ENCODE measurements at places on chromosomes 16 and 17.
A peak's percentile ranks its signal among the peaks of the same experiment; 100 is the strongest.

DNA sequence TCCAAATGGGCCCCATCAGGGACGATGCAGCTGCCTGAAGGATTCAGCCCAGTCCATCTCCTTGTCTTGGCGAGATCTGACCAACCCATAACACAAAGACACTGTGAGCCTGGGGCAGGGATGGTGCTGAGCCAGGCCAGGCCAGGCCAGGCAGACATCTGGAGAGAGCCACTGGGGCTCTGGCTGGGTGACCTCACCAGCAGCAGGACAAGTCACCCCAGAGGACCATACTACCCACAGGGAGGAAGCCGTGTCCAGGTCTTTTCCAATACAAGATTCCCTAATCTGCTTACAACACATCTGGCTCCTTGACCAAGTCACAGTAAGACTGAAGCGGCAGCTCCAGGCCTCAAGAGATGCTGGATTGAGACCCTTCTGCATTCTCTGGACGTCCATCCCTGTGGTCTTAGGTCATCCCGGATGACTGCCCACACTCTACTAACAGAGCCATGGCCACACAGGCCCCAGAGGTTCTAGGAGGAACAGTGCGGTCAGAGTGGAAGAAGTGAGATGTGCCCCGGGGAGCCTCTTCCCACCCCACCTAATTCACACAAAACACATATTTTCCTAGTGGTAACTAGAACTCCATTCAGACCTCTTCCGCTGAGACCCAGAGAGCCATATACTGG is 81.8 kb upstream of the RCVRN start:
- DNase-seq, result no peak

DNA sequence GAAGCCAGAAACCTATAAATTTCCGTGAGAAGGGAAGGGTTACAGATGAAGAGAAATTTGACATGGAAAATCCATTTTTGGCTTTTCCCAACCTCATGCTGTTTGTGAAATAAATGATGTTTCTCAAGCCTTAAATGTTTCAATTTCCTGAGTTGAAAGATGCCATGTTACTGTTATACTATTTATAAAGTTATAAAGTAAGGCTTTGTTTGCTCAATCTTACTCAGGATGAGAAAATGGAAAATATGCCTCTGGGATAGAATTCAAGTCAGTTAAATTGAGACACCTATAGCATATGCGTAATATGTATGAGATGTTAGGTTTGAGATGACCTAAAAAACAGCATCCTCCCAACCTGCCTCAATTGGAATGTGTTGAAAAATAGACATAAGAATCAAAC is 19.9 kb upstream of the FAM20A start:
- no peak for DNase-seq

- DNase-seq, result no peak
Observed at GRCh38 chr16:60739737-60740683, 1296.2 kb downstream of the CDH8 start.

- DNase-seq, result no peak
Observed at GRCh38 chr16:65950211-65950610, 416.3 kb upstream of the CDH5 start.

- no peak for DNase-seq
Observed at GRCh38 chr16:72924927-72925630, 122.8 kb downstream of the ZFHX3 start.

GRCh38 chr16:78443542-78444364 is 344.3 kb downstream of the WWOX start:
- peak; percentile 46 for DNase-seq

DNA sequence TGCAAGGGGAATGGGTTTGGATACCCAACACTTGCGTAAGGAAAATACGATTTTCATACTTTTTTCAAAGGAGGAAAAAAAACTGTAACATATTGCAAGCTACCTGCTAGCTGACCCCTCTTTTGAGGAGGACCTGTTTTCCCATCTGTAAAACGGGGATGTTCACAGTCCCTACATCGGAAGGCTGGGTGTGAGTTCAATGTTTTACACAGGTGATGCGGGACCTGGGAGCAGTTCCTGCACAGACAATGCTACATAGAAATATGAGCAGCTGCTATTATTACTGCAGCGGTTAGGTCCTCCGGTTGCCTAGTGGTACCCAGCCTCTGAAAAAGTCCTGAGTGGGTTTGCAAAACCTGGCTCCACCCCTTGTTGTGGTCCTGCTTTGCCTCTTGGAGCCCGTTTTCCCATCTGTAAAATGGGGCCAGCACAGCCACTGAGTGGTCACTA is 3.5 kb downstream of the SOCS1 start:
- DNase-seq, result no peak

GRCh38 chr17:42017866-42018200 is 594 bp upstream of the DNAJC7 start:
- DNase-seq, result peak; percentile 63

GRCh38 chr17:14133104-14133503 is 63.8 kb downstream of the COX10 start:
- no peak for DNase-seq

GRCh38 chr16:12260647-12261262 is 284.2 kb downstream of the SNX29 start:
- DNase-seq, result no peak

DNA sequence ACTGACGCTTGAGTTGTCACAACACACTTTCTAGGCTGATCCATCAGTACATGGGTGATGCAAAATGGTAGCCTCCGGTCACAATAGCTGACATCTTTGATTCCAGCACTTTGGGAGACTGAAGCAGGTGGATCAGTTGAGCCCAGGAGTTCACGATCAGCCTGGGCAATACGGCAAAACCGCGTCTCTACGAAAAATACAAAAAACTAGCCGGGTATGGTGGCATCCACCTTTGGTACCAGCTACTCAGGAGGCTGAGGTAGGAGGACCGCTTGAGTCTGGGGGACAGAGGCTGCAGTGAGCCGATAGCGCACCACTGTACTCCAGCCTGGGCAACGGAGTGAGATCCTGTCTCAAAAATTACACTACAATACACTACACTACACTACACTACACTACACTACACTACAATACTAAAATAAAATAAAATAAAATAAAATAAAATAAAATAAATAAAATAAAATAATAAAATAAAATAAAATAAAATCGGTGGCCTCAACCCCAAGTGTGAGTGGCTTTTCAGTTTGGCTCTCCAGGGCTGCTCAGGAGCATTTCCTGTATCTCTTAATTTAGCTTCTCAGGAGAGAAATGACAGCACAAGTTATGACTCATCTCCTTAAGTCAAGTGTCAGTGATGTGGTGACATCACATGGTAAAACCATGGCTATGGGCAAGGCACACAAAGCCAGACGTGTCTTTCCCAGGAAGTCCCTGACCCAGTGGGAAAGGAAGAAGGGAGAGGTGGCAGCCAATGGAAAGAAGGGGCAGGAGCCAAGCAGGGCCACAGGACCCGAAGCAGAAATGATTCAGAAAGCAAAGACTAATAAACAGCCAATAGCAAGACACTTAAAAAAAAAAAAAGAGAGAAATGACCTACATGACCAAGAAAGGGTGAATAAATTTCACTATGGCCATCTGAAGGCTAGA is 75.3 kb upstream of the TBC1D3K start:
- DNase-seq, result peak; percentile 82

DNA sequence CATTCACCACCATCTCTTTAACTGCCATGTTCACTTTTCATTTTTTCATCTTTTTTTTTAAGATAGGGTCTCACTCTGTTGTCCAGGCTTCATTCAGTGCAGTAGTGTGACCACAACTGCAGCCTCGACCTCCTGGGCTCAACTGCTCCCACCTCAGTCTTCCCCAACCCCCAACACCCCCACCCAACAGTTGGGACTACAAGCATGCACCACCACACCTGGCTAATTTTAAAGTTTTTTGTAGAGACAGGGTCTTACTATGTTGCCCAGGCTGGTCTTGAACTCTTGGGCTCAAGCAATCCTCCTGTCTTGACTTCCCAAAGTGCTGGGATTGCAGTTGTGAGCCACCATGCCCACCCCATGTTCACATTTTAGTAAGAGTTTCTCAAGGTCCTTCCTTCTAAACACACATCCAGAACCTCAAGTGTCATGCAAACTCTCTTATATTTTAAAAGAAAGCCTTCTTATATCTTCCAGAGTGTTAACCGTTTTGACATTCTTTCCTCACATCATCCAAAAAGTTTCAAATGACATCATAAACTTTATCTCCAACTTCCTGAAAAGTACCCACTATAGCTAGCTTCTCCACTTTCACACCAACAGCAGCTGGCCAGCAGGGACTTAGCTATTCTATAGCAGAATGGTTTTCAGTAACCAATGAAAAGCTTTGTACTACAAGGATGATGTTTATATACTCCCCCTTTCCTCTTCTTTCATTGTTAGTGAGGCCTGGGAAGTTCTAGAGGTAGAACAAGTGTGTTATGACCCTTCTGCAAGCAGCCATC is 49.3 kb downstream of the TRAF4 start:
- peak; percentile 51 for DNase-seq

GRCh38 chr17:48738803-48739526 is 10.4 kb upstream of the HOXB13 start:
- no peak for DNase-seq

DNA sequence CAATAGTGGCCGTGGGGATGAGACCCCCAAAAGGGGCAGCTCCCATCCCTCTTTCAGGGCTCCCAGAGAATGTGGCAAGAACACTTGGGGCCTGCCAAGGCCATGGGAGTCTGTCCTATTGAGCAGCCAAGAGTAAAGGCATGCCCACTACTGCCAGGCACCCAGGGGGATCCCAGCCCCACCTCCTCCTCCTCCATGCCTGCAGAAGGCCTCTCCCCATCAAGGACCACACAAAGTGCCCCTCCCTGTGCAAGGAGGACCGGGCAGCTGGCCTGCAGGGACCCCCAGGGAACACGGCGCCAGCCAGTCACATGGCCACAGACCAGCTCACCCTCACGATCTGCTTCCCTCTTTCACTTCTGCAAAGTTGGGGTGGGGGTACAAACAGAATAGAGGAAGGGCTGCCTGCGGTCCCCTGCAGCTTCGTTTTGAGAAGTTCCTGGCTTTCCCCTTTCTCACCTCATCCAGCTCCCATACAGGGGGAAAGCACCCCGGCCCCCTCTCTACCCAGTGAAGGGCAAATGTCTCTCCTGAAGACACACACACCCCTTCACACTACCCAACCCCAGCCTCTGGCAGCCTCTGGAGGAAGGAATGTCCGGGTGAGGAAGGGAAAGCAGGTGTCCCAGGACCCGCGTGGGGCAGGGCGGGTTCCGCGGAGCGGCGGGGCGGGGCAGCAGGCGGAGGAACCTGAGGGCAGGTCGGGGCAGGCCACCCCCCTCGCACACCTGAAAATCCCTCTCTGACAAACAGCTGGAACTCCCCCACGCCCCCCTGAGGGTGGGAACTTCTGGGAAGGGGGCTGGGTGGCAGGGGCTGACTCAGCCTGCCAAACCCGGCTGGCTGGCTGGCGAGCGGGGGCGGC is 2.0 kb downstream of the PPP1R9B start:
- peak; percentile 86 for DNase-seq

DNA sequence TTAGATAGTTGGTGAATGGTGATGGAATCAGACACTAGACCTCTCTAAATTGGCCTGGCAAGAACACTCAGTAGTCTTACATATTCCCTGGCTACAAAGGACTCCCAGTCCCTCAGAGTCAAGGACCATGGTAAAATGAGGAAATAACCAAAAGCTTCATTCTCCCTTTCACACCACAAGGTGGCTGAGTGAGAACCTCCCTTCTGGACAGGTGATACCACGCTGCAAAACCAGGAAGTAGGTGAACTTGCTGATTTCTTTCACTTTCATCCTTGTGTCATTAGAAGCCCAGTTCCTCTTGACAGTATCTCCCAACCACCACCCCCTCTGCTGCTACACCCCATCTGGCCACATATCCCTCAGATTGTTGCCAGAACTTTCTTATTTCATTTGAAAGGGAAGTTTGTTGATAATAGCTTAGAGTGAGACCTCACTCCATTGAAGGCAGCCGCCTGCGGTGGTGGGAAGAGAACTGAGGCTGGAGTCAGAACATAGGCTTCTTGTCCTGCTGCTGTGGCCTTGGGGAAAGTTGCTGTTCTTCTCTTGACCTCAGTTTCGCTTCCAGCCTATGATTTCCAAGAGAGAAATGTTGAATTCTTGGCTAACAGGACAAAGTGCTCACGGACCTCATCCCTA is 290.6 kb upstream of the CCL2 start:
- DNase-seq, result peak; percentile 27

GRCh38 chr16:81095653-81095952 is 592 bp downstream of the GCSH start:
- DNase-seq, result peak; percentile 2

DNA sequence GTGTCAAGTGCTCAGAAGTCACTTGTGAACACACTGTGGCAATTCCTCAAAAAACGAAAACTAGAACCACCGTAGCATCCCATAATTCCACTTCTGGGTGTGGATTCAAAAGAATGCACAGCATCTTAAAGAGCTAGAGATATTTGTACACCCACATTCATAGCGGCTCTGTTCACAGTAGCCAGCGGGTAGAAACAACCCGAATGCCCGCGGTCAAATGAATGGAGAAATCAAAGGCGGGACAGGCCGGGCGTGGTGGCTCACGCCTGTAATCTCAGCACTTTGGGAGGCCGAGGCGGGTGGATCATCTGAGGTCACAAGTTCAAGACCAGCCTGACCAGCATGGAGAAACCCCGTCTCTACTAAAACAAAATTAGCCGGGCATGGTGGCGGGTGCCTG is 337.5 kb downstream of the SEC14L1 start:
- no peak for DNase-seq

- DNase-seq, result no peak
Observed at GRCh38 chr16:3486506-3487215, 8.6 kb downstream of the C16orf90 start.

DNA sequence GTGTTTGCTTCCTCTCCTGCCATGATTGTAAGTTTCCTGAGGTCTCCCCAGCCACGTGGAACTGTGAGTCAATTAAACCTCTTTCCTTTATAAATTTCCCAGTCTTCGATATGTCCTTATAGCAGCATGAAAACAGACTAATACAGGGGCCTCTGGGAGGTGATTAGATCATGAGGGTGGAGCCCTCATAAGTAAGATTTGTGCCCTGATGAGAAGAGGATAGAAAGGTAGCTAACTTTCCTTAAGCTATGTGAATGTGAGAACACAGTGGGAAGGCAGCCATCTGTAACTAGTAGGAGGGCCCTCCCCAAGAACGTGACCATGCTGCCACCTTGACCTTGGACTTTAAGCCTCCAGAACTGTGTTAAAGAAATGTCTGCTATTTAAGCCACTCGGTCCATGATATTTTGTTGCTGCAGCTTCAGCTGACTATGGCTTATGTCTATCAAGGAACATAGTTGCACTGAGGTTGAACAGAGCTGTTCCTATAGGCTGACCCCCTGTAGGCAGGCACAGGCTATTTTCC is 30.7 kb downstream of the WWOX start:
- DNase-seq, result no peak

- peak; percentile 53 for DNase-seq
Observed at GRCh38 chr17:4509923-4510617, 11.4 kb downstream of the SPNS2 start.

DNA sequence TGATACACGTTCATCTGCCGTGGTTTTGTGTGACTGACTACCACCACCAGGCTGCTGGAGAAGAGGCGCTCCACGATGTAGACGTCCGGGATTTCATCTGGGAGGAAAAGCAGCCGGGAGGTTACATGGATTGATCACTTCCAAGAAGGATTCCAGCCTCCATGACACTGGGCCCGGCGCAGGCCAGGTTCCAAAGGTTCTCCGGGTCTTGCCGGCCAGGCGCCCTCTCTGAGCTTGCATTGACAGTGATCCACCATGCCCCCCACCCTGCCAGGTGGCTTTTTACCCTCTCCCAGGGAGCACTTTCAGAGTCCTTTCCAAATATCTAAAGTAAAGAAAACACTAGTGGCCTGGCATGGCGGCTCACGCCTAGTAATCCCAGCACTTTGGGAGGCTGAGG is 6.5 kb downstream of the WIPI1 start:
- DNase-seq, result no peak

- no peak for DNase-seq
Observed at GRCh38 chr17:18028114-18028951, 10.6 kb downstream of the ATPAF2 start.

GRCh38 chr16:30523768-30524574 is 2.4 kb downstream of the ZNF768 start:
- DNase-seq, result no peak
